Lung (tissue), 17 donors: ENCODE measurements at places on chromosomes 4 and X. TPM values are rescaled to one million over a fixed set of nuclear protein-coding genes. Genes with fewer than 3 reads are reported as not detected.

DNA sequence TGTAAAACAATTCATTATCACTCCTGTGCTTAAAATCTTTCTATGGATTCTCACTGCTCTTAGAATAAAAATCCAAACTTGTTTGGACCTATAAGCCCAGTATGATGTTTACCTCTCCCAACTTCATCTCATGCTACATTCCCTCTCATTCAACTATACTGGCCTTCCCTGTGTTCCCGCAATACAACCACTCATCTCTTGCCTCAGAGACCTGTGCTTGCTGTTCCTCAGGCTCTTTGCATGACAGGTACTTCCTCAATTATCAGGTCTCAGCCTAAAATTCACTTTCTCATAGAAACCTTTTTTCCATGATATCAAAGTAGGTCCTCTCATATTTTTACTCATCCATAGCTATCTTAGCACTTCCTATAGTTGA, 71.7 kb downstream of the ENOX2 start:
- H3K27me3 ChIP-seq, result no peaks in the 10 kb centered on the region
- no peaks in the 10 kb centered on the region for H3K36me3 ChIP-seq
- no peak for DNase-seq
- no peak overlapping the region for H3K4me3 ChIP-seq

GRCh38 chr4:165328708-165329107, 1.2 kb downstream of the MSMO1 start:
- no peak overlapping the region for H3K27ac ChIP-seq
- peak overlapping the region; percentile 69 for H3K4me3 ChIP-seq
- H3K4me1 ChIP-seq, result peaks cover 29% of the 10 kb centered on the region
- H3K36me3 ChIP-seq, result peaks cover 2% of the 10 kb centered on the region
- no peak for DNase-seq
- H3K27me3 ChIP-seq, result no peaks in the 10 kb centered on the region

DNA sequence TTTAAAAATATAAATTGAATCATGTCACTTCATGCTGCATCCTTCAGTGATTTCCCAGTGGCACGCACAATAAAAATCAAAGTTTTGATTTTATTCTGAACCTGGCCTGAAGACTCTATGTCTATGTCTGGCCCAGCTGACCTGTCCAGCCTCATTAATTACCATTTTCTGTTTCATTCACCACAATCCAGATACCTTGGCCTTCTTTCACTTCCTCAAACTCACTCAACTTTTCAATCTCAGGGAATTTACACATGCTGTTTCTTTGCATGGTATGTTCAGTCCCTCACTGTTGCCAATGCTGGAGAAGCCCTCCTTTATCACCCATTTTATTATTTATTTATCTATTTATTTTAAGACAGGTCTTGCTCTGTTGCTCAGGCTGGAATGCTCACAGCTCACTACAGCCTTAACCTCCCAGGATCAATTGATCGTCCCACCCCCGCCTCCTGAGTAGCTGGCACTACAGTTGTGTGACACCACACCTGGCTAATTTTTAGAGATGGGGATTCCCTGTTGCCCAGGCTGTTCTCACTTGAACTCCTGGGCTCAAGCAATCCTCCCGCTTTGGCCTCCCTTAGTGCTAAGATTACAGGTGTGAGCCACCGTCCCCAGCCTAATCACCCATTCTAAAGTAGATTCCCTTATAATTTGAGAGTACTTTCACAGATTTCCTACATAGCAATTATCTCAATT, 43.1 kb downstream of the ZGRF1 start:
- H3K27me3 ChIP-seq, result no peaks in the 10 kb centered on the region
- H3K4me3 ChIP-seq, result no peak overlapping the region
- no peak overlapping the region for H3K27ac ChIP-seq
- DNase-seq, result no peak
- H3K4me1 ChIP-seq, result no peaks in the 10 kb centered on the region
- no peaks in the 10 kb centered on the region for H3K36me3 ChIP-seq

- no peaks in the 10 kb centered on the region for H3K4me1 ChIP-seq
- H3K4me3 ChIP-seq, result no peak overlapping the region
- no peak overlapping the region for H3K27ac ChIP-seq
- no peaks in the 10 kb centered on the region for H3K27me3 ChIP-seq
- no peaks in the 10 kb centered on the region for H3K36me3 ChIP-seq
- no peak for DNase-seq
Measured at GRCh38 chrX:125826774-125827451, 339.2 kb downstream of the DCAF12L2 start.

GRCh38 chr4:14091531-14091930, 464.0 kb upstream of the BOD1L1 start:
- H3K4me1 ChIP-seq, result peaks cover 23% of the 10 kb centered on the region
- H3K36me3 ChIP-seq, result no peaks in the 10 kb centered on the region
- H3K27me3 ChIP-seq, result no peaks in the 10 kb centered on the region

GRCh38 chr4:128155231-128155855, 94.2 kb downstream of the LARP1B start:
- no peaks in the 10 kb centered on the region for H3K27me3 ChIP-seq
- no peak overlapping the region for H3K27ac ChIP-seq
- H3K4me3 ChIP-seq, result no peak overlapping the region
- H3K4me1 ChIP-seq, result no peaks in the 10 kb centered on the region
- no peaks in the 10 kb centered on the region for H3K36me3 ChIP-seq

GRCh38 chr4:87882861-87883260, 50.1 kb downstream of the MEPE start:
- DNase-seq, result no peak
- no peaks in the 10 kb centered on the region for H3K36me3 ChIP-seq
- no peak overlapping the region for H3K4me3 ChIP-seq
- H3K27me3 ChIP-seq, result no peaks in the 10 kb centered on the region
- no peak overlapping the region for H3K27ac ChIP-seq

- H3K27me3 ChIP-seq, result no peaks in the 10 kb centered on the region
- peaks cover under 1% of the 10 kb centered on the region for H3K4me1 ChIP-seq
- peak overlapping the region; percentile 70 for H3K4me3 ChIP-seq
- peak overlapping the region; percentile 88 for H3K27ac ChIP-seq
Measured at GRCh38 chr4:3291969-3292570, 751 bp upstream of the RGS12 start.

DNA sequence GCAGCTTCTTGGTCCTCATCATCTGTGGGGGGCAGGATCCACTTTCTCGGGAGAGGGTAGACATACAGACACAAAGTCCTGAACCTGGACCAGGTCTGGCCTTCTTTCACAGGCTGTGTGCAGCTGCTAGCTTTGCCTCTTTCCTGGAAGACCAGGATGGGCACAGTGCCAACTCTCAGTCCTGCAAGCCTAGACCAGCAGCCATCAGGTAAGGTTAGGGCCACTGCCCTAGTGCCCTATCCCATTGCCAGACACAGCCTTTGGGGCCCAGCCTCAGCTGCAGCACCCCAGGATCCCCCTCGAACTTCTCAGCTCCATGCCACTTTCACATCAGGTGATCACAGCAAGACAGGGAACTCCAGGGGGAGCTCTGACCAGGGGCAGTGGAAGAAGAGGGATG, 38.4 kb downstream of the ZNF185 start:
- DNase-seq, result no peak
- H3K27me3 ChIP-seq, result no peaks in the 10 kb centered on the region
- no peak overlapping the region for H3K4me3 ChIP-seq
- H3K36me3 ChIP-seq, result no peaks in the 10 kb centered on the region
- H3K27ac ChIP-seq, result no peak overlapping the region
- no peaks in the 10 kb centered on the region for H3K4me1 ChIP-seq

GRCh38 chr4:88908521-88908920, 148.5 kb downstream of the FAM13A start:
- no peak overlapping the region for H3K27ac ChIP-seq
- no peak for DNase-seq
- H3K27me3 ChIP-seq, result no peaks in the 10 kb centered on the region
- peaks cover 4% of the 10 kb centered on the region for H3K36me3 ChIP-seq
- H3K4me1 ChIP-seq, result no peaks in the 10 kb centered on the region

DNA sequence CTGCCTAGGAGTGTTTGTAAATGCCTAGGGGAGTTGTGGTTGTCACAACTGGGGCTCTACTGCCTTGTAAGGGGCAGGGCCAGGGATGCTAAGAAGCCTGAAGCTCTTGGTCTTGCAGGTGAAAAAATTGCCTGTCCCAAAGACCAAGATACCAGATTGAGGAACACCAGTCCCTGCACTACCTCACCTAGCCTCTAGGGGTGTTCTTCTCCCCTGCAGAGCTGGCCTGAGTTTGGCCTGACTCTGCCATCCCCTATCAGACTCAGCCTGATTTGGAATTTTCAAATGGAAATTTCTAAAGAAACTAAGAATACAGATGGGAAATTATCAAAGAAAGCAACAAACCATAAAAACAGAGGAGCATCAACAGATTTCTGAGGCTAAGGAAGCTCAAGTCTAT, 90.4 kb downstream of the ZC4H2 start:
- no peaks in the 10 kb centered on the region for H3K4me1 ChIP-seq
- H3K27me3 ChIP-seq, result no peaks in the 10 kb centered on the region
- H3K36me3 ChIP-seq, result no peaks in the 10 kb centered on the region
- no peak for DNase-seq
- H3K27ac ChIP-seq, result no peak overlapping the region
- H3K4me3 ChIP-seq, result no peak overlapping the region

SOWAHB gene
- total RNA-seq, result 2.0 TPM

KDR gene
- total RNA-seq, result 132 TPM

F8A2 gene
- not detected for total RNA-seq

UPF3B gene
- 5.5 TPM for total RNA-seq
